Activated naive CD8-positive, alpha-beta T cell treated with anti-CD3 and anti-CD28 coated beads, Interleukin-2, amount 50 U/mL, for 24 hours (primary cell): ENCODE measurements at places on chromosomes 3 and 15.

- DNase-seq: no peak
Observed at GRCh38 chr3:41137686-41138111, 61.6 kb upstream of the CTNNB1 start.

GRCh38 chr3:114274929-114275328 is 18.9 kb upstream of the TIGIT start:
- DNase-seq: no peak

GRCh38 chr15:69056365-69056764 is 41.9 kb downstream of the NOX5 start:
- no peak for DNase-seq

DNA sequence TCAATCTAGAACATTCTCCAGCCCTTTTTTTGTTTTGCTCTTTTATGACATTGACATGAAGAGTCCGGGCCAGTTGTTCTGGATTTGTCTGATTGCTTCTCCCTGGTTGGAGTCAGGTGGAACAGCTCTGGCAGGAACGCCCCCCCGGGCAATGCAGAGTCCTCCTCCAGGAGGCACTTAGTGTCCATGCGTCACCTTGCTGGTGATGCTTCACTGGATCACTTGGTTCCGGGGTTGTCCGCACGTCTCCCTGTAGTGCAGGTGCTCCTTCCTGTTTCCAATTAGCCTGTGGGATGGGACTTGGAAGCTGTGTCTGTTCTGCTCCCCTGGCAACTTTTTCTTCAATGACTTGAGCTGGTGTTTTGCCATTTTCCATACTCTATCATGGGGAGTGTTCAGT is 9.8 kb downstream of the CSK start:
- DNase-seq: no peak

GRCh38 chr3:123759871-123760270 is 124.3 kb downstream of the MYLK start:
- DNase-seq: no peak

DNA sequence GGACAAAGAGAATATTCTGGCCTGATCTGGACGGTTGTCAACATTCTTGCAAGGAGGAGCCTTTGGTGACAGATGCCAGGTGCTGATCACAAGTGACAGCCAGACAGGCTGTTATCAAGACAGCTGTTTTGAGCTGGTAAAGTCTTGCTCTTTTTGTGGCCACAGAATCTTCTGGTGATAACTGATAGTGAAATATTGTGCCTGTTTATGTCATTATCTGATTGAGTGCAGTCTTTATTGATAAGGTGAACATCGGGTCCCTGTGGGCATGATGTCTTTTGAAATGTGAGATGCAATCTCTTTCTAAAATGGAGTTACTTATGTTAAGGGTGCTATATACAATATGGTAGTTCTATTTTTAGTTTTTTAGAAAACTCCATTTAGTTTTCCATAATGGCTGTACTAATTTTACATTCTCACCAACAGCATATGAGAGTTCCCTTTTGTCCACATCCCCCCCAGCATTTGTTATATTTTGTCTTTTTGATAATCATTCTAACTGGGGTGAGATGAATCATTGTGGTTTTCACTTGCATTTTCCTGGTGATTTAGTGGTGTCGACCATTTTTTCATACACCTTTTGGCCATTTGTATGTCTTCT is 10.7 kb downstream of the CEP63 start:
- DNase-seq: no peak

- DNase-seq: no peak
Observed at GRCh38 chr3:87309601-87310000, 33.2 kb upstream of the POU1F1 start.

- DNase-seq: no peak
Observed at GRCh38 chr3:146491303-146491702, 21.9 kb upstream of the PLSCR2 start.
